ENCODE measurements at places on chromosomes 6 and 20.

DNA sequence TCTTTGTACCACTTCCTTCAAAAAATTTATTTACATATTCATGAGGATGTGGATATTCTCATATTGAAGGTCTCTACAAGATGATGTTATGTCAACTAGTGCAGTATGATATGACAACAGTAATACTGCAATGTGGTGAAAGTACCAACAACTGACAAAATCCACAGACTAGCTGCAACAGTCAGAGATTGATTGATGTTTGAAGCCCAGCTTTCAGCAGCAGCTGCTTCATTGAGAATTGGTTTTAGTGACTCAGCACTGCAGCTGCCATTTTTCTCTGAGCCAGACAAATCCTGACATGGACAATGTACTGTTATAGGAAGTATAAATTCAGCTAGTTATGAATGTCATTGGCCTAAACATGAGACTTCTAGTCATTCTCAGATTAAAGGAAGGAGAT lies 53.8 kb downstream of the PKIB start:
- DNase-seq, result no peak

DNA sequence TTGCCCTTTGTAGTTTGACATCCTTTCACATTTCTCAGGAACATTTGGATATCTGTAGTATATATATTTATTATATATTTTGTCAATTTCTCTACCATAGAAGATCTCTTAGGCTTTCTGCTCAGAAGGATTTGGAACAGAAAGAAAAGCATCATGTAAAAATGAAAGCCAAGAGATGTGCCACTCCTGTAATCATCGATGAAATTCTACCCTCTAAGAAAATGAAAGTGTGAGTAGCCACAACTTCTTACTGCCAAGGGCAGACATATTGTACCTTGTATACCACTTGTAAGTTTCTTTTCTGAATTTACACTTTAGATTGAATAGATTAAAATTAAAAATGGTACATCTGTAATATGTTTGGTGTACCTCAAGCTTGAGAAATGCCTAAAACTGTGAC lies 31.2 kb downstream of the TPX2 start:
- DNase-seq, result no peak

GRCh38 chr20:22723659-22724058 lies 139.3 kb upstream of the FOXA2 start:
- no peak for DNase-seq

GRCh38 chr6:80181352-80182081 lies 75.0 kb downstream of the BCKDHB start:
- no peak for DNase-seq

- no peak for DNase-seq
Measured at GRCh38 chr20:57451795-57452661, 60.8 kb downstream of the RBM38 start.

- no peak for DNase-seq
Measured at GRCh38 chr6:170062209-170062914, 228.5 kb downstream of the DLL1 start.

GRCh38 chr6:30465595-30466306 lies 23.6 kb upstream of the HLA-E start:
- DNase-seq, result no peak

GRCh38 chr6:116323863-116324262 lies 44.1 kb upstream of the TSPYL1 start:
- DNase-seq, result no peak

DNA sequence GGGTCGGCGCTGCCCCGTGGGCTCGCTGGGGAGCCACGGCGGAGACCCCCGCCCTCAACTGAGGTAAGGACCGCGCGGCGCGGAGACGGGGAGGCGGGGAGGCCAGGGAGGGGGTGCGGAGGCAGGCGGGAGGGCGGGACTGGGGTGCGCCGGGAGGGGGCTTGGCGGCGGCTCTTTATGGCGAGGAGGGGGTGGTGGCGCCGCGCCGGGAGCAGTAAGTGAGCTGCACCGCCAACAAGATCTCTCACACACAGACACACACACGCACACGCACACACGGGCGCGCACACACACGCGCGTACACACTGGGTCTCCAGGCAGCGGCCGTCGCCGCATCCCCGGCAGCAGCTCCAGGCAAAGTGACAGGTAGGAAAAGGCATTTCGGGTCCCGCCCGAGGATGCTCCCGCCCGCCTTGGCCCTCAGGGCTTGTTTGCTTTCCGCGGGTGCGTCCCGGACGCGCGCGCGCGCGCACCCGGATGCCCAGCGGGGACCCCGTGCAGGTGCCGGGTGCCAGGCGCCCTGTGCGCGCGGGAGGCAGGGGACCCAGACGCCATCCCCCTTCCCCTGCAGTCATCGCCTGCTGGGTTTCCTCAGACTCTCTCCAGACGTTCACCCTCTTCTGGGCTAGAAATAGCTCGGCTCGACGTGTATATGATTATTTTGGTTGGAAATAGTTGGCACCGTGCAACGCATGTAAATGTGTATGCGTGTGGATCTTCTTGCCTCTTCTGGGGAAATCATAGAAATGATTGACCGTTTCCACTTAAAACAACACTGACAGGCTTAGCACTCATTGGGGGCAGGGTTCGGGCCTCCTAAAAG lies at the start of gene PLCB4:
PLCB4 (plus strand) TSS at position 247 of the 823 bp plus-strand sequence. CDS start 238,728 bp downstream, outside the sequence.
- DNase-seq, result peak; percentile 30

DNA sequence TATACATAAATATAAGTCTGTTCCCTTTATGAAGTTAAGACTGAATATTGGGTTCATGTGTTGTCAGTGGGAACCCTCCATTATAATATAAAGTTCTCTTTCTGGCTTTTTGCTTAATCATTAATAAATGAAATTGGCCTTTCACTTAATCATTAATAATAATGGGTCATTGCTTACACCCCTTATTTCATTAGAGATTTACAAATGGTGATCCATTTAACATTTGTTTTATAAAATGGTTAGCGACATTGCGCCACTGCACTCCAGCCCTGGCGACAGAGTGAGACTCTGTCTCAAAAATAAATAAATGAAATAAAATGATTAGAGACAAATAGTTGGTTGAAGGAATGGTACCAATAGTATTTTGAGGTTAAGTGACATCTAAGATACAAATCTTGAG lies 18.5 kb downstream of the DDX43 start:
- no peak for DNase-seq

DNA sequence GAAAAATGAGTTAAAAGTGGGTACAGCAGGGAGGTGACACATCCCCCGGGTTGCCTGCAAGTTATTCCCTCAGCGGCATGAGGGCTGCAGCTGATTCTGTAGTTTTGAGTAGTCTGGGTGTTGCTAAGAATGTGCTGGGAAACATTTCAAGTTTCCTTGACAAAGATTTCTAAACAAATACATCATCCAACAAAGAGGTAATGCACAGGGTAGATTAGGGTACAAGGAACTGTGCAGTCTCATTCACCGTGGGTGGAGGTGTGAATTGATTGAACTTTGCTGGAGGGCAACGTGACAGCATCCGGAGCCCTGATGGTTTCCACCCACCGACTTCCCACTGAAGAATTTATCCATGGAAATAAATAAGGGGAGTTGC lies 21.8 kb downstream of the CASS4 start:
- DNase-seq, result no peak
